ENCODE measurements at places on chromosomes 13 and 19.
A peak's percentile ranks its signal among the peaks of the same experiment; 100 is the strongest.

DNA sequence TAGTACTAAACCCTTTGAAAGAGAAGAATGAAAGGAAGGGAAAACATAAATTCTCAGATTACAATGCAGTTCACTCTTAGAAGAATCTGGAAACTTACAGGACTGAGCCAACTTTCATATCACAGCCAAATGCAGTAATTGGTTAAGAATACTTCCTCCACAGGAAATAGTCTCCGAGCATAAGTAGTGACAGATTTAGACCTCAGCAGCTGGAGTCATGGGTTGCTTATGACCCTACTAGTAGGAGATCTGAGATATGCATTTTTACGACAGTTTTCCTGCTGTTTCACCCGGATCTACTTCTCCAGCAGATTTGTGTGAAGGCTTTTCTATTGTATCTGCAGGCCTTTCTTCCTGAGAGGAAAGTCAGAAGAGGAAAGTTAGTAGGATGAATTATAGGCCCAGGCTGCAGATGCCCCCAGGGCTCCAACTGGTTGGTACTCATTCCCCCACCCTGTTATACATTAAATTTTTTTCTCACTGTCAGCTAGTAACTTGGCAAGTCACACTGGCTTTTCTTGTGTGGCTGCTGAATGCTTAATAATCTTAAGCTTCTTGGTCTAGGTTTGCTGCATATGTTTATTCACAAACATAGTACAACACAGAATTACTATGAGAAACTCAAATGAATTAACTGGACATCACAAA is 1241.5 kb upstream of the MIR17HG start:
- no peak for DNase-seq

DNA sequence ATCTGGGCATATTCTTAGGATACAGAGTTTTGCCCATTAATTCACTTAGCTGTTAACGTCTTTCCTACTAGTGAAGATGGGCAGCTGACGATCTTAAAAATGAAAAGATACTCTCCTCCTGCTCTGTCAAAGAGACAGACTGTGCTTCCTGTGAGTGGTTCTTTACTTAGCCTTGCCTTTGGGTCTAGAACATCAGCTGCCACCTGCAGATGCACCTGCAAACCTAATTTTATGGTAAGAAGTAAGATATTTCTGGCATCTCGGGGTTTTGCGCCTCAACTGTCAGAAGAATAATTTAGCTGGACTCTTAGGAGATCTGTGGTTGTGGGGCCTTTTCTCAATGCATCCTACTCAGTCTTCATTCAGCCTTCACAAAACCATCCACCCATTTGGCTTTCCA is 36.2 kb downstream of the TRPC4 start:
- no peak for DNase-seq

DNA sequence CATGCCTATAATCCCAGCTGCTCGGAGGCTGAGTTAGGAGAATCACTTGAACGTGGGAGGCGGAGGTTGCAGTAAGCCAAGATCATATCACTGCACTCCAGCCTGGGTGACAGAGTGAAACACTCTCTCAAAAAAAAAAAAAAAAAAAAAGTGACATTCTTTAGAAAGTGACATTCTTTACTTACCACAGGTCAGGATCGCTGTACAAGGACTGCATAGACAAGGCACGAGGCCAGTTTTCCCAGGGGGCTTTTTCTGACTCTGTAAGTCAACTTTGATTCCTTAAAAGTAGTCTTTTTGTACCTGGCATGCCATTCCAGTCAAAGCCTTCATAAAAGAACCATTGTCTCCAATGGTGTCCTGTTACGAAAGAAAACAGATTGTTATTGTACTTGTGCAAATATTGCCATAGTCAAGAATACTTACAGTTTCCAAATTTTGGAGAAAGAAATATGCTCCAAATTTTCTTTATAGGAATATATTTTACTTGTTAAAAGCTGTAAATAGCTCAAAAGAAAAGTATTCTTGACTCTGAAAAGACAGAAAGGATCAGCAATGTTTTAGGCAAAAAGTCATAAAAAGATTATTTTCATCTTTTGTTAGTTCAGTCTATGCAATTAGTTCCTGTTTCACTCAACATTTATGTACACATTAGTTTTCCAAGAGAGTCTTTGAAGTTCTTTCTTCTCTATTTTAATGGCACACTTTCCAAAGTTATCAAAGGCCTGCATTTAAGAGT is 39.3 kb downstream of the CEACAM1 start:
- no peak for DNase-seq

DNA sequence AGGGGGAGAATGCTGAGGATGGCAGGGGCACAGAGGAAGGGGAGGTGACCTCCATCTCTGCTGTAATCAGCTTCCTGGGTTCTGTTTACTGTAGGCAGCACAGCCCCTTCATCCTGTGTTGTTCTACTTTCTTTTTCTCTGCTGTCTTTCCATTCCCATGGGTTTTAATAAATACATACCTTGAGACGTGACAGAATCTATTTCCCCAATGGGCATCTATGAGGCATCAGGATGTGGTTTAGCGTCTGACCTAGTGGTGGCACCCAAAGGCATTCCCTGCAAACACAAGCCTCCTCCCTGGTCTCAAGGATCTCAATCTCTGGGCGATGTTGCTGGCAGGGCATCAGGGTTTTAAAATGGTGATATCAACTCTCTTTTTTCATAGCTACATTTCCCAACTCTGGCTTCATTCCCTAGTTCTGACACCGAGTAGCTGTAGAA is 60.8 kb downstream of the ALOX5AP start:
- peak; percentile 36 for DNase-seq

DNA sequence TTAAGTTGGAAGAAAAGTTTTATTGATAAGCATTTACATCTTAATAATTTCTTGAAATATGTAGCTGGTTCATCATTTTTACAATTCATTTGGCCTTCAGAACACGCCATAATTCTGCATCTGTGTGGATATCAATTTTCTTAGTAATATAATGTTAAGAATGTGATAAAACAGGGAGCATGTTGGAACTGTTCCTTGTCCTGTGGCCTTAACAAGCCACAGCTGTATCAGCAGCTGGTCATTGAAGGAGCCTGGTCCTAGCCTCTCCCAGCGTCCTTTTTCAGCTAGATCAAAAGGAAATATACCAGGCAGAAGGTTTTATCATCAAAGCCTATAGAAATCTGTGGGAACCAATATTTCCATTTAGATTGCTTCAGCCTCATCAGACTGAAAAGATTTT is 421.8 kb downstream of the SPRY2 start:
- no peak for DNase-seq

DNA sequence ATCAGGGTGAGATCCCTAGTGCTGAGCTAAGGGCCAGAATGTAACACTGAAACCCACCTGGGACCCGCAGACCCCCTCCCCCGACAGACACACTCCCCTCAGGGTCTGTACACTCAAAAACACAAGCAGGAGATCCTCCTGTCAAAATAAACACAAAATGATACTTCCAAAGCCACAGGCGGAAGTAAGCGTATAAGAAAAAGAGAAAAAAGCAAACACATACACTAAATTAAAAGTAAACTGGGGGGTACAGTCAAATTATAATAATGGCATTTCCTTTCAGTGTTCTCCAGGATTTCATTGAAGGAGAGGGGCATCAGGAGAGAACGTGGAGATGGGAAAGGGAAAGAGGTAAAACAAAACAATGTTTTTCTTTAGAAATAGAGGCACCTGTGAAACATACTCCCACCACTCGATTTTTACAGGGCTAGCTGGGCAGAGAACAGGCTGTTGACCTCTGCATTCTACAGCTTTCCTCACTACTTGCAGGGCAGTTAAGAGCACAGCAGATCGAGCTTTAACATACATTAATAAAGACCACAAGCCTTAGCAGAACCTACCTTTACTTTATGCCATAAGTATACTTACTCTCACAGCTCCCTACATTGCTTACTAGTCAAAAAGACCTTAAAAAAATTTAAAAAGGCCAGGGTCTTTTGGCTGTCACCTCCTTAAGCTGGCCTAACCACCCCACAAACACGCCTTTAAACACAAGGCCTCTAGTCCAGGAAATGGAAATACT is 5.3 kb downstream of the ZIC5 start:
- no peak for DNase-seq

- DNase-seq = no peak
These were observed 10.1 kb upstream of the NFIX start for GRCh38 chr19:12985049-12985776.

DNA sequence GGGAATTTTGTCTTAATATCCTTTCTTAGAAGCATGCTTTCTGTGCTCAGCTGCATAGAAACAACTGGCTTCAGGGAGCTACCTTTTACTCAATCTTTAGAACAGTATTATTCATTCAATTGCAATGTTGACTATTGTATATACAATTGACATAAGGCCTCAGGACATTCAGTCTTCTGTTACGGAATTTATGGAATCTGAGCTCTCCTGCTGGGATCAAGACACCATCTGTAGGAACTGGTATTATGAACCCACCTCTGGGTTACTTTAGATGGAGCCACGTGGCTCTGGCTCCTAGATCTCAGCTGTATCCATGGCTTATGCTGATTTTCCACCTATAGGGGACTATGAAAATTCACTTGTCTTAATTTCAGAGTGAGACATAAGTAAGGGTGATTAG is 716.2 kb upstream of the GPC6 start:
- no peak for DNase-seq

DNA sequence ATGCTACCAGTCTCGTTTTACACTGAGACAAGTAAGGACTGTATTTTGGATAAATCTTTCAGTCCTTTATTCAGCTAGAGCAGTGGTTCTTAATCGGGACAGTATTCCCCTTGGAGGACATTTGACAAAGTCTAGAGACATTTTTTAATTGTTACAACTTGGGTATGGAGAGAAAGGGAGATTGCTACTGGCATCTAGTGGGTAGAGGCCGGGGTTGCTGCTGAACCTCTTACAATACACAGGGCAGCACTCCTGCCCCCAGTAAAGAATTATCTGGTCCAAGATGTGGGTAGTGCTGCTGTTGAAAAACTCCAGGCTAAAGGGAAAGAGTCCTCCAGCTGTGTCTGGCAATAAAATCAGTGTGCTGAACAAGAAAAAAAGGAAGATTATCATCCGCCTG is 334.8 kb downstream of the SLC7A1 start:
- no peak for DNase-seq

DNA sequence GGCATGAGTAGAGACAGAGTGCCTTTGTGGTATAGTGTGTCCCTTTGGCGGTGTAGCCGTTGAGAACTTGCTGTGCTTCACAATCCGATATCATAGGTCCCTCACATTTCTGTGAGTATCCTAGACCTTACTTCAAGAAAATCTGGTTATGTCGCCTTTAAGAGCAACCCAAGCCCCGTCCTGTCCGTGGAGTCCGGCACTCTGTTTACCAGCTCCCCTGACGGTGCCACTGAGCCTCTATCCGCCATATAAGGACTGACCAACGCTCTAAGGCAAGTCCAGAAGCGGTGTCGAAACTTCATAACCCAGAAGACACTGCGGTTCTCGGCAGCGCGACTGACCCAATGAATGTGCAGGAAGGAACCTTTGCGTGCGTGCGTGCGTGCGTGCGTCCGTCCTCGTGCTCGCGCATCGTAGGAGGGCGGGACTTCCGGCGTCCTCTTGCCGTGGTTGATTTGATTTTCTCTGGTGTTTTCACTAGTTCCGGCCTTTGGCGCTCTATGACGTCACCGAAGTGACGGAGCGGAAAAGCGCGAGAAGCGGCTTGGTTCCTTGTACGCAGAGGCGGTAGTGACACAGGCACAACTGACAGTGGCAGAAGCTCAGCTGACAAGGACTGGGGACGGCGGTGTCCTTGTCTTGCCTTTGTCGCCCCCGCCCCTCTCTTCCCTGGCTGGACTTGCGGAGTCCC is at the start of the genes TRAPPC2B and ZNF547:
Gene TRAPPC2B, plus strand, starts transcription at position 555 of the 691 bp plus-strand sequence. CDS start 1,283 bp downstream, outside the sequence.
Gene ZNF547, plus strand, starts transcription at position 555 of the 691 bp plus-strand sequence. CDS start 5,005 bp downstream, outside the sequence.
- DNase-seq = peak; percentile 100

GRCh38 chr19:55649268-55650125 is 1.5 kb downstream of the CCDC106 start:
- no peak for DNase-seq

- DNase-seq = peak; percentile 37
These were observed 3.4 kb downstream of the SF3A2 start for GRCh38 chr19:2239771-2240770.

- DNase-seq = no peak
These were observed 802.1 kb upstream of the SLITRK6 start for GRCh38 chr13:86601351-86601750.

GRCh38 chr13:98026457-98026857 is 73.0 kb downstream of the IPO5 start:
- no peak for DNase-seq

DNA sequence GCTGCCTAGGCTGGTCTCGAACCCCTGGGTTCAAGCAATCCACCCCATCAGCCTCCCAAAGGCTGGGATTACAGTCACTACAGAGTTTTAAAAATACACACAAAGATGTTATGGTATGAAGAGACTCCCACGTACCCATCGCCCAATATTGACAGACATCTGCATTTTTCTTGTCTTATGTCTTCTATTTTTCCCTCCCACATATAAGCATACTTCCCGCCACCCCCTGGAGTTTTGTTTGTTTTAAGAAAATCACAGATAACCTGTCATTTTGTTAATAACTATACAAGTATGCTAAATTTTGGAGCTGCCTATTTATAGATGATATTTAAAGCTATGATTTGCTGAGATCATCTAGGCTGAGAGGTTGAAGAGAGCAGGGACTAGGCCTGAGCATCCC is 6.2 kb upstream of the SMG9 start:
- DNase-seq = no peak

GRCh38 chr13:111270126-111270525 is 50.3 kb upstream of the TEX29 start:
- DNase-seq = no peak

DNA sequence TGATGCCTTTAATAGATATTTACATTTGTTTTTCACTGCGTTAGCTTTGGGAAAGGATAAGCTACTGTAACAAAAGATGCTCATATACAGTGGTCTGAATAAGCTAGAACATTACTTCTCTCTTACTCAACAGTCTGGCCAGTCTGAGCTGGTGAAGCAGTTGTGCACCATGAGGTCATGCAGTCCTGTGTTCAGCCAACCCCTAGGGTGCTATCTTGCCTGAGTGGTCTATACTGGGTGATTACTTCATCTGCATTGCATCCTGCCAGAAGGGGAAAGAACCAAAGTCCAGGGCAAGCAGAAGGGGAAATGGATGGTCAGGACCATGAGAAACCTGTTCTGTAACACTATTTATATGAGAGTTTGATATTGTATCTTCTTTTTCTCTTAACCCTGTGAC is 31.5 kb downstream of the ERCC5 start:
- peak; percentile 7 for DNase-seq

GRCh38 chr13:102392481-102393209 is 9.2 kb downstream of the FGF14 start:
- peak; percentile 4 for DNase-seq

- no peak for DNase-seq
These were observed 28.0 kb downstream of the CYP4F22 start for GRCh38 chr19:15536350-15536749.

DNA sequence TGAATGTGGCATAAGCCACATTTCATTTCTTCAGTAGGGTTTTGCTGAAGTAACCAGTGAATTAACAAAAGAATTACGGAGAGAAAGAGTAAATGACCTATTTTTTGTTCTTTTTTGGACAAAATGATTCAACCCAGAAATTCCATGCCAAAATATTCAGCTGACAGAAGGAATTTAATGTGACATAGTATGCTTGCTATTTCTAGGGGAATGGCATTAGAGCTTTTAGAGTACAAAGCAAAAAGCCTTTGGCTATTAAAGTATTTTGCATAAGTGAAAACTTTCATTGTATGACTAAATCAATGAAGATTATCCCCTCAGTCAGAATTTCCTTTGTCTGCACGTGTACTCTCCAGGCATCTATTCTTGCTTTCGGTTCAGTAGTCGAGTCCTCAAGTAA is 465.3 kb downstream of the COG6 start:
- DNase-seq = no peak

Data from inflammatory macrophage treated with lipopolysaccharide for 4 hours (primary cell).